ENCODE measurements at places on chromosomes 12 and 14.

- no peak for DNase-seq
These were observed 67.2 kb downstream of the AEBP2 start for GRCh38 chr12:19506497-19506896.

DNA sequence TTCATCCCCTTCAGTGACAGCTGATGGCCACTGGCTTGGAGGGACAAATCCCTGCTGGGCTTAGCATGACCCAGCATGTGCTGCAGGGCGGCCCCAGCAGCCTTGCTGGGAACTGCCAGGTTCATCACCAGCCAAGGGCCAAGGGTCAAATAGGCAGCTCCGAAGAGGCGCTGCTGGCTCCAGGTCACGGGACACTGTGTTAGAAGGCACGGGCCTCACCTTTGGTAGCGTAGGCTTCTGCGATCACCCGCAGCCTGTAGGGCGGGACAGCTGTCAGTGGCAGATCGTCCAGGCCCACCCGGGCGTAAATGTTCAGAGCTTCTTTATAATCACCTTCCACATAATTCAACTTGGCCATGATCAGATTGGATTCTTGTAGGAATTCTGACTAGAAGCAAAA is 35.7 kb downstream of the TTC7B start:
- DNase-seq = no peak

- DNase-seq = no peak
These were observed 137.3 kb downstream of the FOXN3 start for GRCh38 chr14:89279649-89280232.

DNA sequence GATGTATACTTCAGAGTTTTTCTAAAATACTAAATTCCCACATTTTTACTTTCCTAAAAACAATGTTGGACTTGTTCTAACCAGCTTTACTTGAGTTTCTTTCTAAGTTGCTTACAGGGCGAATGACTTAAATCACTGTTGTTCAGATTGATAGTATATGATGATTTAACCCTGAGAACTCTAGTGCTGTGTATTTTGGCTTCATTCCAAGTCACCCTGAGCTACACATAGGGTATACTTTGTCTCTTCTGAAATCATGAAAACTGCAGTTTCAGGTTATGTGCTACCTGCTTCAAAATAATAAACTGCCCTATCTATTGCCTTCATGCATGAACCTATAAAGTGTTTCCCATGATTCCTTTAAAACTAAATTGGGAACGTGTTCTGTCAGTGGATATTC is 162.5 kb upstream of the PDE3A start:
- no peak for DNase-seq

GRCh38 chr14:96461950-96462798 is 40.0 kb upstream of the PAPOLA start:
- no peak for DNase-seq

All from NCI-H82 (cell line).